ENCODE measurements at places on chromosomes 12 and 14.

GRCh38 chr12:74119811-74120362, 417.7 kb upstream of the ATXN7L3B start:
- no peak for DNase-seq

DNA sequence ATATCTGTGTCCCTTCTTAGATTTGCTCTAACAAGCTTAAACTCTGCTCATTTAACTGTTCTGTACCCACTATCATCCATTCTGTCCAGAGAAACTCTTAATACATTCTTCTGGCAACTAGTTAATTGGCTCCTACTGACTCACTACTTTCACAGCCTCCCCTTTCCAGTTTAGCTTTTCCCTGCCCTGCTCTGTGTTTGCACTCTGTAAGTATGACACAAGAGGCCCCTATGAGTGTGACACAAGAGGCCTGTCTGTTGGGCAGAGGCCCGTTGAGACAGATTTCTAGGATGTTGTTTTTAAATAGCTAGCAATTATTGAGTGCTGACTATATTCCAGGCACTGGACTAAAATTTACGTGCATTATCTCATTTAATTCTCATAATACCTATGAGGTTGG, 246.0 kb upstream of the DAAM1 start:
- no peak for DNase-seq

GRCh38 chr12:67263471-67263870, 5.7 kb upstream of the CAND1 start:
- DNase-seq, result no peak

GRCh38 chr12:117872546-117873169, 96.1 kb downstream of the KSR2 start:
- no peak for DNase-seq

GRCh38 chr12:7431993-7432685, 11.8 kb downstream of the CD163L1 start:
- DNase-seq, result no peak

DNA sequence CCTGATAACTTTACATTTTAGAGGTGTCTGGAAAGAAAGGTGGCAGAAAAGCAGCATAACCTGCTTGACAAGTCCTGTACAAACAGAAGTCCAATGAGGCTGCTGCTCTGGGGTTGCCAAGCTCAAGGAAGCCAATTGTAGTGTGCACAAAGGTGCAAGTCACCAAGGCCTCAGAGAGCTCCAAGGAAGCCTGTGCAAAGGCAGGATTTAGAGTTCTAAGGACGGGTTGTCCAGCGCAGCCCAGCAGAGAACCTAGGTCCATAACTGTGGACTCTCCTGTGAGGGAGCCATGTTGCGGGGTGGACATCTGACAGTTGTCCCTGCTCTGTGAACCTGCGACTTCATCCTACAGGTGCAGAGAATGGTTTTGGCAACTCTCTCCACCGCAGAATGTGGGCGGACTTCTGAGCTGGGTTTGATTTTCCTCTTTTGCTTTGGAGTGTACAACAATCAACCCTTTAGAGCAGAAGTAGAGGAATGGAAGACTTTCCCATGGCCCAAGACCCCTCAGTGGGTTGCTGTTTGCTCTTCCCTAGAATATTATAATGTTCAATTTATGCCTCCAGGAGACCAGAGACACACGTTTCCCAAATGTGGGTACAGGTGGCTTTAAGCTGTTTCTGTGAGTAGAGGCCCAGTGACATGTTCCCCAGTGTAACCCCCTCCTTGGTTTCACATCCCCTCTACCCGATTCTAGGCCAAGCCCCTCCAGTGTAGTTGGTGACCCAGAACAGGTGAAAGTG, 81.0 kb downstream of the ETV6 start:
- DNase-seq, result no peak

- DNase-seq, result peak; percentile 59
Observed at GRCh38 chr14:102986810-102987579, 64.5 kb downstream of the AMN start.

DNA sequence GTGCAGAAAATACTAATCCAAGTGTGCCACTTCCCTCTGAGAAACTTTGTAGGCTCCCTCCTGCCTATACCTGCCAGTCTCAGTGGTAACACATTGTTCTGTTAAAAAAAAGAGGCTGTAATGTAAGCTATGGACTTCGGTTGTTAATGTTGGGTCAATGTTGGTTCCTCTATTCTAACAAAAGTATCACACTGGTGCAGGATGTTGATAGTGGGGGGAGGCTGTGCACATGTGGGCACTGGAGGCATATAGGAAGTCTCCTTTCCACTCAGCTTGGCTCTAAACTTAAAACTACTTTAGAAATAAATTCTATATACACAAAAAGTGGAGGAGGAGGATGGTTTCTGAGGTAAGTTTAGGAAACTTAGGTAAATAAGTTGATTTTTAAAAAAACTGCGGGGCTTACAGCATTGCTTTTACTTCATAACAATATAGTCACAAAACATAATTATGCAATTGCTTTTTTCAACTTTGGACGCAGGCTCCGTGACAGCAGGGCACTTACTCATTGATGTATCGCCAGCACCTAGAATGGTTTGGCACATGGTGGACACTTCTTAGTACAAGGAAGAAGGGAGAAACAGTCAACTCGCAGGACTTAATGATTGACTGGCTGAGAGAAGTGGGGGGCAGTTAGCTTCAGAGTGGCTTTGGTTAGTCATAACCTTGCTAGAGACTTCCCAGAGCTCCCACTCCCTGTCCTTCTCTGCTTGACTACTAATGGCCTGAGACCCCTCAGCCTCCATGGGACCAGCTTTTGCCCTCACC, 7.9 kb upstream of the NYNRIN start:
- no peak for DNase-seq

- no peak for DNase-seq
Observed at GRCh38 chr12:119354172-119354571, 19.6 kb downstream of the CCDC60 start.

DNA sequence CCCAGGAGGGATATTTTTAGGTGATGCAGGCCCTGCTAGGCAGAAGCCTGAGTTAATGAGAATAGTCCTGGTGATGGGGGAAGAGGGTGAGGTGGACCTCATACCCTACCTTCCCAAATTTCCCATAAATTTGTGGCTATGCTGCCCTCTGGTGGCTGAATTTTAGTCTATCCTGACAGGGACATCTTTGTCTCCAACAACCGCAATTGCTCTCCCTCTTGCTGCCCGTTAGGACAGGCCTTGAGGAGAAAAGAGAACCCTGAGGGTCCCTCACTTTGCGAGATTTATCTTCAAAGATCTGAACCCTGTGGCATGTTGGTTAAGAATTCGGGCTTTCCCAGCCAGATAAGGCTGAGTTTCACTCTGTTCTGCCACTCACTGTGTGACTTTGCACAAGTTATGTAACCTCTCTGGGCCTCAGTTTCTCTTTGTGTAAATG, 9.8 kb upstream of the ZNF385A start:
- no peak for DNase-seq

DNA sequence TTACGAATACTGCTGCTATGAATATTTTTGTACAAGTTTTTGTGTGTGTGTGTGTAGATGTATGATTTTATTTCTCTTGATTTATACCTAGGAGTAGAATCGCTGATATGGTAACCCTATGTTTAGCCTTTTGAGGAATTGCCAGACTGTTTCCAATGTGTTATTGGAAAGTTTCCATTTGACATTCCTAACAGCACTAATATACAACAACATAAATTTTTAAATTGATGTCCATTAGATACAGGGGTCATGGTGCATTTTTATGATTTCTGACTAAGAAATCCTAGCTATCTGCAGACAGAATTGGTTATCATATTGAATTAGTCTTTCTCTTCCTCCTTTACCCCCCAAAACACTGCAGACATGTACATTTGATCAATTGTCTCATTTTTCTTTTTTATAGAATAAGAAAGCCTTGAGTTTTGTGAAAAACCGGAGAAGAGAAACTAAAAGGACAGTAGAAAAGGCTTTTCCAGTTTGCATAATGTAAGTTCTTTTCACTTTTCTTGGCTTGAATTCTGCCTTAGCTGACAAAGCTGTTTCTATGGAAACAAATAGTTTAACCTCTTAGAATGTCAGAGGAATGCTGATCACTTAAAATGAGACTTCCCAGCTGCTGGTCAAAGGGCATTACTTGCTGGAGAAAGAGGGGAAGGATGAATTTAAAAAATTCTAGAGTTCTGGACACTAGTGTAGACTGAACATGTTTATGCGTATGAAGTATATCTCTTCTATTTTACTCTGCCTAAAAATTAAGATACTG, 28.2 kb downstream of the PALS1 start:
- DNase-seq, result no peak

DNA sequence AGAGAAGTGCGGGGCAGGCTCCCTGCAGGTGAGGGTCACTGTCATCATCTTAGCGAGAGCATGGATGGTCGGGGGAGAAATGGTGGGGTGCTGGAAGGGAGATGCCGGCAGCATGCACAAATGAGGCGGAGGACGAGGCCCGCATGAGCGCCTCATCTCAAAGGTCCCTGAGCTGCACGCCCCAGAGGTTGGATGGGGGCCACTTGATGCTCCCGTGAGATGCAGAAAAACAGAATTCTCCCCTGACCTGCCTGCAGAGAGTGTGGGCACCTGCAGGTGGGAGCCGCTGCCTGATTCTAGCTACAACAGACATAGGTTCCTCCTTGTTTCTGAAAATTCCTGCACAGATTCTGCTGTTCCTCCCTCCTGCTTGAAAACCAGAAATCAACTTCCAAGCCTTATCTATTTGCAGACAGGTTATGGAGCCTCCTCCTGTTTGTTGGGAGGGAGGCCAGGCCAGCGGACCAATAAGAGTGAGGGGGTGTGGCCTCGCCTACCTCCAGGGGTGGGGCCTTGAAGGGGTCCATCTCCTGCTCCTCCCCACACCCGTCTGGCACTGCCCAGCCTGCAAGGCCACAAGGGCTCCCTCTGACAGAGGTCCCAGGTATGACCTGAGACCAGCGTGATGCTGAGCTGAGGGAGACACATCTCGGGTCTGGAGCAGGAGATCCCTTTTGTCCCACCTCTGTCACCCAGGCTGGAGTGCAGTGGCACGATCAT, 67.2 kb downstream of the KDM2B start:
- no peak for DNase-seq

- DNase-seq, result no peak
Observed at GRCh38 chr14:101585211-101585610, 23.9 kb downstream of the DIO3 start.

- no peak for DNase-seq
Observed at GRCh38 chr14:49915085-49915484, 22.2 kb downstream of the ARF6 start.

- DNase-seq, result no peak
Observed at GRCh38 chr12:14452336-14452735, 86.9 kb downstream of the ATF7IP start.

DNA sequence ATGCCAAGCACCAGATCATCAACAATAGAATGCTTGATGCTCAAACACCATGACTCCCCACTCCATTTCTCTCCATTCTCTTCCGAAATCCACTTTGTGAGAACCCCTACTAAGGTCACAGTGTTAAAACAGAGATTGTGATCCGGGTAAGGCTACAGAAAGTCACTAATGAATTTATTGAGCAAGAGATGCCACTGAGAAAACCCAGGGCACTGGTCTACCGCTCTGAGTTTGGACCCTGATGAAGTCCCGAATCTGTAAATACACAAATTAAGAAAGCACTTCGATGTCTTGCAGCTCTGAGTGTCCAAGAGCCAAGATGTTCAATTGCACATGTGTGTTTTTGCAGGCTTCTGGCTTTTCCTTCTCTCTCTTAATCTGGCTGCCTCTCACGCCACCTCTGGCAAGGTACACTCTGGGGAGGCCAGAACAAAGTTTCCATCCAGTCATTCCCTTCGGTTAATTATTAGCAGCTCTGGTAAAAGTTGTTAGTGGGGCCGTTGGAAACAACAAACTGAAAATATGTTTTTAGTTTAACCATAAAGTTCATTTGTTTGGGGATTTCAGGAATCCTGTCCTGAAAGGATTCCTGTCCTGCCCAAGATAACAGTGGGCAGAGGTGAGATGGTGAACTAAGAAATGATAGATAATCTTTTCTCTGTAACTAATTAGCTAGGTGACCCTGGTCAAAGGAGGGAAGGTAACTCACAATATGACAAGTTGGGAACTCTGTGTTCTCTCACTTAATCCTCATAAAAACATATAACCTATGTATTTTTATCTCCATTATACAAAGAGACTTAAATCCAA, 75.4 kb downstream of the BTG1 start:
- DNase-seq, result no peak

DNA sequence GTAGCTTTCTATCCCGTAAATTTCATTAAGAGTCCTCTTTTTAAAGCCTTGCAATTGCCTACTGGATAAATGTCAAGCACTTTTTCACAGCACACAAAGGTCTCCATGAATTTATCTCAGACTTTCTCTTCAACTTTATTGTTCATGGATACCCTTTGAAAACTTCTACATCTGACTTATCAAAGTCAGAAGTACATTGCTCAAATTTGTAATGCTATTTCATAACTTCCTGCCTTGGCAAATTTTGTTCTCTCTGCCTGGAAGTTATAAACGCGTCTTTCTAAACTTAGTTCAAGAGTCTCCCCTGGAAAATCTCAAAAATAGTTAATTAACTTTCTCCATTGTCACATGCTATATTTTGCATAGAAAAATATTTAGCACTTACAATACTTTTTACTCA, 55.9 kb upstream of the RERGL start:
- DNase-seq, result no peak

- no peak for DNase-seq
Observed at GRCh38 chr12:92927055-92927435, 2.0 kb downstream of the EEA1 start.

DNA sequence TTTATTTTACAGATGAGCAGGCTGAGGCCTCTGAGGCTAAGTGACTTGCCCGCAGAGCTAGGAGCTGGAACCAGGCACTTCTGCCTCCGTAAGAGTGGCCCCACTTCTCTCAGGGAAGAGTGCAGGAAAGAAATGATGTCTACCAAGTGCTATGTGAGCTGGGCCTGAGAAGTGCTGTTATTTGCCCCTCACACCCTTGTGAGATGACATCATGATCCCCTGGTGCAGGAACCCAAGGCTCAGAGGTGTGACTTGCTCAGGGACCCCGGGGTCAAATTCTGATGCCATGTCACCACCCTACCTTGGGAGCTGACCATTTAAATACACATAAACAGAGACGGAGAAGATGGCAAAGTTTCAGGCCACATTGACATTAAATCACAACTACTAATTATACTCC, 63.7 kb upstream of the DDX11 start:
- no peak for DNase-seq

DNA sequence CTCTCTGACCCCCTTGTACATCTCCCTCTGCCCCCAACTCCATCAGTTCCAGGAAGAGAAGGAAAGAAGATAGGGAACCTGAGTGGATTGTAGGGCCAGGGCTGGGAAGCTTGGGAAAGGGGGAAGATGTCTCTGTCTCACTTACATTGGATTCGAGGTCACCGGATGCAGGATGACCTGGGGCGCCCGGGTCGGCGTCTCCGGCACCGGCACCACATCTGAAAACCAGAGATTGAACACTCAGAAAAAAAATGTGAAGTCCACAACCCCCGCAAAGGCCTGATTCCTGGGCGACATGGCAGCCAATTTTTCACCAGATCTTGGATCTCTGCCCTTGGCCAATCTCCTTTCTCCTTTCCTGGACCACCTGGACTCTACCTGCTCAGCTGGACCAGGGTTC, 169.4 kb upstream of the NOS1 start:
- DNase-seq, result no peak

- DNase-seq, result peak; percentile 3
Observed at GRCh38 chr14:37901978-37902377, 305.7 kb upstream of the SSTR1 start.

- no peak for DNase-seq
Observed at GRCh38 chr12:132168311-132169031, 24.2 kb downstream of the NOC4L start.

GRCh38 chr14:24289649-24290280, 9.8 kb downstream of the DHRS1 start:
- no peak for DNase-seq

GRCh38 chr12:2064071-2064507, 11.3 kb downstream of the CACNA1C start:
- no peak for DNase-seq

GRCh38 chr14:94313991-94314655, 9.0 kb downstream of the SERPINA6 start:
- DNase-seq, result no peak

Data from non-pigmented ciliary epithelial cell (primary cell).